ENCODE measurements at places on chromosomes 3 and 15. TPM values are rescaled to one million over a fixed set of nuclear protein-coding genes. Genes with fewer than 3 reads are reported as not detected.

DNA sequence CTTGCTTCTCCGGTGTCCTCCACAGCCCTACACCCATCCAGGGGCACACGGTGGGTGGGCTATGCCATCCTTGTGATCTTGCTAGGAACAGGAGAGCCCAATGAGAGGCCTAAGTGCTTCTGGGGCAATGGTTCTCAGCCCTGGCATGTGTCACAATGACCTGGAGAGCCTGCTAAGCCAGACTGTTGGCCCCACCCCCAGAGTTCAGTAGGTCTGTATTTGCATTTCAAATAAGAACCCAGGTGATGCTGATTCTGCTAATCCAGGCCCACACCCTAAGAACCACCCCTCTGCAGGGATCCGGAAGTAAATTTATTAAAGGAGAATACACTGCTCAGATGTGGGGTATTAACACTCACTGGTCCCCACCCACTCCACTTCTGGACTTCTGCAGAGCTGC is 57.9 kb downstream of the RORA start:
- no peak for DNase-seq

DNA sequence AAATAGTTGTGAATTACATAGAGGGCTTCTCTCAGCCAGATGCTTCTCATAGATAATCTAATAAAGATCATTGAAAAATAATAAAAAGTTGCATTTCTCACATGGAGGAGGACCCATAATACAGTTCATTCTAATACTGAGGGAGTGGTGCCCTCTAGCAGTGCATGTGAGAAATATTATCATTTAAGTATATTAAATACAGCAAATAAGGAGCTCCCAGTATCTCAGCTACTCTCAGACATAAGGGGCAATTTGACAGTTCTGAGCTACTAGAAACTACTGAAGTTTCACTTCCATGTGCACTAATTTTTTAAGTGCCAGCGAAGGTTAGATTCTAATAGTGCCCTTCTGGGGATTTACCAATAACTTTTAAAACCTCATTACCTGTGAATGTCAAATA is 188.3 kb downstream of the IL5RA start:
- DNase-seq: no peak

- no peak for DNase-seq
Measured at GRCh38 chr3:23086331-23086730, 116.8 kb upstream of the UBE2E2 start.

DNA sequence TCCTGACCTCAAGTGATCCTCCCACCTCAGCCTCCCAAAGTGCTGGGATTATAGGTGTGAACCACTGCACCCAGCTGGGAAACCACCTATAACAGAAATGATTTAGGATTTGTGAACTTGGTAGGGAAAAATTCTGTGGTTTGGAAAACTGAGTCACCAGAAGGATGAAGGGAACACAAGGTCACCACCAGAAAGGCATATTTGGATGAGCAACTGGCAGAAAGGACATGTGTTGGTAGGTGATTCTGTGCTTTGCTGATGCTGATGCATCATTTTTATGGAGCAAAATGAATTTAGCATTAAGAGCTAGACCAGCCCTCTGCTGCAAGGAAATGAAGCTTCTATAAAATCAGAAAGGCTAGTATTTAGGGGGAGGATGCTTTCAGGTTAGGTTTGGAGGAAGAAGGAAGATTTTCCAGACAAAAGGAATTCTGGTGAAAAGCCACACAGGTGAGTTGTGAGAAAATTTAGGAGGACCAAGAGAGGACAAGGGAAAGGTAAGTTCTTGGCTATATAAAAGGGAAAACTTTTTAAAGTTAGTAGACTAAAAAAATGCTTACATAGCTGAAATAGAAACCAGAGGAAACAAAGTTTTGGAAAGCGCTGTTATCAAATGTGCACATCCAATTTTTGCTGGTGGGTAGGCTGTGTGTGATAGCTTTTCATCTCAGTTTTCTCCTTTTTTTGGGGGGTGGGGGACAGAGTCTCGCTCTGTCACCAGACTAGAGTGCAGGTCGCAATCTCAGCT is 3.6 kb downstream of the PXK start:
- DNase-seq: no peak

- DNase-seq: no peak
Measured at GRCh38 chr3:165846056-165846455, 8.8 kb upstream of the BCHE start.

- DNase-seq: no peak
Measured at GRCh38 chr3:52401551-52401950, 43.4 kb downstream of the SEMA3G start.

DNA sequence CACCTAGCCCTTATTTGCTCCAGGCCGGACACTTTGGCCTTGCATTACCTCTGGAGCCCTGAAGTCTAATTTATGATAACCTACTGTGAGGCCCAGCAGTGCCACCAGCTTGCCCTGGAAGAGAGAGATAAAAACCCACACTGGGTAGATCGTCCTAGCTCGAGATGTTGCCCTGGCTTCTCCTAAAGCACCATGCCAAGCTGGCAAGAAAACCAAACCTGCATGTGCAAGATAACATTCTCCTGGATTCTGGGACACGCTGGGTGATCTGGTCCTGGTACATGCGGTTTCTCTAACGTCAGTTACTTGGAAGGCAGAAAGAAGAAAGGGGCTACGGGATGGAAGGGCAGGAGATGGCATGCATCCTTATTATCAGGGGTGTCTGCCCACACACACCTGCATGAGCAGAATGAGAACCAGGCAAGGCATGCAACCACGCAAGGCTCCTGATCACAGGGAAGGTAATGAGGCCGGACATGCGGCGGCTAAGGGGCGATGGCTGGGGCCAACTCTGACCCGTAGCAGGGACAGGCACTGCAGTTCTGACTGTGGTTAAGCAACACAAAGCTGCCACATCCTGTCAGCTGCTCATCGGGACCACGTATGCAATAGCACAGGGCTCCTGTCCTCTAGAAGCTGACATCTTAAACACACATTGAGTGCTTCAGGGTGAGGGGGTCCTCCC is 73.0 kb downstream of the OXNAD1 start:
- DNase-seq: no peak

- DNase-seq: no peak
Measured at GRCh38 chr3:97895216-97895615, 73.4 kb downstream of the CRYBG3 start.

GRCh38 chr15:53875711-53876110 is 102.5 kb upstream of the UNC13C start:
- DNase-seq: no peak

- DNase-seq: no peak
Measured at GRCh38 chr3:132273036-132273435, 44.2 kb upstream of the ACP3 start.

GRCh38 chr3:187025254-187025655 is 94.9 kb downstream of the ST6GAL1 start:
- DNase-seq: no peak

The GABRG3 gene
- not detected for total RNA-seq

The ITIH1 gene
- not detected for total RNA-seq

The IFT122 gene
- 16.2 TPM for total RNA-seq

The LMAN1L gene
- total RNA-seq: 0.62 TPM

The CCNB2 gene
- 0.66 TPM for total RNA-seq

The HTR3E gene
- total RNA-seq: not detected

Measured in heart left ventricle (tissue), 16 donors.